ENCODE measurements at places on chromosomes 2 and 18.

GRCh38 chr2:239905306-239905705 lies 119.8 kb downstream of the NDUFA10 start:
- DNase-seq: no peak

GRCh38 chr2:55460562-55460961 lies 40.9 kb upstream of the CCDC88A start:
- no peak for DNase-seq

DNA sequence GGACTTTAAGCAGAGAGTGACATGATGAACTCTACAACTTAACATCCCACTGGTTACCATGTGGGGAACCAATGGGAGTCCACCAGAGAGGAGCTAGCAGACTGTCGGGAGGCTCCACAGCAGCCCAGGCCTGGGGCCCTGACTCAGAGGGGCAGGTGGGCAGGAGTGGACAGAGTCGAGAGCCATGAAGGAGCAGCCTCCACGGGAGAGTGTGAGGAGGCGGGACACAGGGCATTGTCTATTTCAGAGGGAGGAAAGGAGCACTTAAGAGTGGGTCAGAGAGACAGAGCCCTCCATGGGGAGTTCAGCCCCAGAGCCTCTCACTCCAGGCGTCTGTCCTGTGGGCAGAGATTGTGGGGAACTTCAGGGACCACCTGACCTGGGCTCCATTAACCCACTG lies 118.7 kb downstream of the CYP26B1 start:
- DNase-seq: no peak

GRCh38 chr2:70523996-70524965 lies 29.3 kb downstream of the TGFA start:
- no peak for DNase-seq

- DNase-seq: no peak
Measured at GRCh38 chr2:216493334-216493685, 5.3 kb upstream of the RPL37A start.

Measured in right kidney (tissue), 9 donors.